ENCODE measurements at places on chromosomes 6 and 20.
A peak's percentile ranks its signal among the peaks of the same experiment; 100 is the strongest.

DNA sequence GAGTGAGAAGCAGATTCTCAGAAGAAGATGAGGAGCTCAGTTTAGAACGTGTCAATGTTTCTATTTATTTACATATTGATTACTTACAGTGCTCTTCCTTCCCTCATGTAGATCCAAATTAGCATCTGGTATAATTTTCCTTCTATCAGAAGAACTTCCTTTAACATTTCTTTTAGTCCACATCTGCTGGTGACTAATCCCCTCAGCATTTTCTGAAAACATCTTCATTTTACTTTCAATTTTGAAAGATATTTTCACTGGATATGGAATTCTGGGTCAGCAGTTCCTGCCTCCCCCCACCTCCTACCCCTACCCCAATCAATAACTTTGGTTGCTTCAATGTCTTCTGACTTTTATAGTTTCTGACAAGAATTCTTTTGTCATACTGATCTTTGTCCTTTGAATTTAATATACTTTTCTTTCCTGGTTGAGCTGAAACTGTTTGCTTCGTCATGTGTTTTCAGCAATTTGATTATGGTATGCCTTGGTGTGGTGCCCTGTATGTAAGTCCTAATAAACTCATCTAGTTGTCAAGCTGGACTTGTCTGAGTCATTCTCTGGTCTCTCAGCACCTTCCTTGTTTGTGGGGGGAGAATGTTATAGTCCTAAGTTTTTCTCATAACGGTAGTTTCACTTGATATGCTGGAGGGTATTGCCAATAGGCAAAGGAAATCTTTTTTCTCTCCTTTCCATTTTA, 57.0 kb downstream of the SMPDL3A start:
- DNase-seq = no peak

- DNase-seq = no peak
Measured at GRCh38 chr20:46027245-46027853, 1.7 kb upstream of the SLC12A5 start.

DNA sequence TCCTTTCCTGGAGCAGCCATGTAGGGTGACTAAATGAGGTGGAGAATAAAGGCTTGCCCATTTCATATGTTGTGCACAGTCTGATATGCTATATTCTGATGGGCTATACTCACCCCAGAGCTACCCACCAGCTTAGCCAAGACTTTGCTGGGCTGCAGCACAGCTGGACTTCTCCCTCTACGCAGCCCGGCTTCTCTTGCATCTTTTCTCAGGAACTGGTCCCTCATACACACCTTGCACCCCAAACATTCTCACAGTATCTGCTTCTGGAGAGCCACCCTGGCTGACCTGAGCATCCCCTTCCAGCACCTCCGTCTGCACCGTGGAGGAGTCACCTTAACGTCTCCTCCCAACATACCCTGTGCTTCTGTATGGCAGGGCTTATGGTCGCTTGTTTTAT, 150.8 kb upstream of the PMEPA1 start:
- DNase-seq = no peak

DNA sequence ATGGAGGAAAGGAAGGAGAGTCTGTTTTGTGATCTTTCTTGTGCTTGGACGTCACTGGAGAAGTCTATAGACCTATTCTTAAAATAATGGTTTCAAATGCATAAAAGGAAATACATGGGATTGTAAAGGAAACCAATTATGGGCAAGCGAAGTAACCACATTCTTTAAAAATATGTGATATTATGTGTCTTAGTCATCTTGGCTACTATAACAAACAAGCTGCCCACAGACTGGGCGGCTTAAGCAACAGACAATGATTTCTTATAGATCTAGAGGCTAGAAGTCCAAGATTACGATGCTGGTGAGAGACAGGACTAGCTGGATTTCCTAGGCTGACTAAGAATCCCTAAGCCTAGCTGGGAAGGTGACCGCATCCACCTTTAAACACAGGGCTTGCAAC, 49.4 kb upstream of the CD83 start:
- DNase-seq = no peak

DNA sequence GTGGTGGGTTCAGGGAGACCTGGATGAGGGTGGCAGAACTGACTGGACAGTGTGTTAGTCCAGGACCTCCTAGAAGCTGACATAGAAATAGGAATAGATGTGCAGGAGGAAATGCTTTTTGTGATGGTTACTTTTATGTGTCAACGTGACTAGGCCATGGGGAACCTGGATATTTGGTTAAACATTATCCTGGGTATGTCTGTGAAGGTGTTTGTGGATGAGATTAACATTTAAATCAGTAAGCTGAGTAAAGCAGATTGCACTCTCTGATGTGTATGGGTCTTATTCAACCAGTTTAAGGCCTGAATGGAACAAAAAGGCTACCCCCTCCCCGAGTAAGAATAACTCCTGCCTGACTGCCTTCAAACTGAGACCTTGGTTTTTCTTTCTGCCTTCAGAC, 219.3 kb downstream of the DHX35 start:
- DNase-seq = no peak

- no peak for DNase-seq
Measured at GRCh38 chr6:121216928-121217327, 117.4 kb downstream of the TBC1D32 start.

- DNase-seq = no peak
Measured at GRCh38 chr20:2987861-2988260, 55.6 kb upstream of the GNRH2 start.

GRCh38 chr6:37971711-37972390, 152.3 kb downstream of the ZFAND3 start:
- DNase-seq = no peak

GRCh38 chr6:159168536-159169192, 536 bp upstream of the FNDC1 start:
- no peak for DNase-seq

- DNase-seq = no peak
Measured at GRCh38 chr6:105595829-105596228, 192.9 kb upstream of the PREP start.

DNA sequence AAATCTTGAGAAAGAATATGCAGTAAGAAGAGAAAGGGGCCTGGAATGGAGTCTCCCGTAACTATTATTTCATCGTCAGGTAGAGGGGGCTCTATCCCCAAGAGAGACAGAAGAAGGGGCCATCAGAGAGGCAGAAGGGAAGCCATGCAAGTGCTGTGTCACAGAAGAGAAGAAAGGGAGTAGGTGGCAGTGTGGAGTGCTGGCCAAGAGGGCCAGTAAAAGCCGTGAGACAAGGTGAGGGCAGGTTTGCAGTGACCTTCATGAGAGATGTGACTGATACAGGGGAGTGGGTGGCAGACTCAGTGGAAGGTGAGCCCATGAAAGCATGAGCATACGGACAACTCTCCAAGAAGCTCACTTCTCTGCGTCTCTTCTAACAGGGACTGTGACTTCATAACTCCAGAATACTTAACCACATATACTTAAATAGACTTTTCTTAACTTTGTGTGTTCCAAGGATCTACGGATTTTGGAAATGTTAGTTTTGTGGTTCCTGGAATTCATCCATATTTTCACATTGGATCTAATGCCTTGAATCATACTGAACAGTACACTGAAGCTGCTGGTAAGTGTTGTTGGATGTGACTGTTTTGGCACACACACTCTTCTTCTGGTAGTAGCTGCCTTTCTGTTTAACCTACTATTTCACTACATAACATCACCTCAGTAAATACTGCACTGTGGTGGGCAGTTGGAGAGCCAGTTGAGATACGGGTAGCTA, 15.6 kb downstream of the PM20D2 start:
- no peak for DNase-seq

DNA sequence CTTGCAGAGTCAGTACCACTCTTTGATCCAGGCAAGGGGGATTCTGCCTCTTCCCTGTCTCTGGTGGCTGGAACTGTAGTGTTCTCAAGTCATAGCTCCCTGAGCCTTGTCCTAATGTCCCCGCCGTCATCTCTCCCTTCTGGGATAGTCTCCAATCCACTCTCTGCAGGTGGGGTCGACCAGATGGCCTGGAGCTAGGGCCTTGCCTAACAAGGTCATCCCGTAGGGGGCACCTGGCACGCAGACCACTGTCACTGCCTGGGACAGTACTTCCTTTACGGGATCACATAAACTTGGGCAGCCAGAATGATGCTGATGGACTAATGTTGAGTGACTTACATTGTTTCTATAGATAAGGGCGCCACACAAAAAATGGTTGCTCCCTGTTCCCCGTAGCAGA, 118.9 kb upstream of the SLC22A23 start:
- no peak for DNase-seq

DNA sequence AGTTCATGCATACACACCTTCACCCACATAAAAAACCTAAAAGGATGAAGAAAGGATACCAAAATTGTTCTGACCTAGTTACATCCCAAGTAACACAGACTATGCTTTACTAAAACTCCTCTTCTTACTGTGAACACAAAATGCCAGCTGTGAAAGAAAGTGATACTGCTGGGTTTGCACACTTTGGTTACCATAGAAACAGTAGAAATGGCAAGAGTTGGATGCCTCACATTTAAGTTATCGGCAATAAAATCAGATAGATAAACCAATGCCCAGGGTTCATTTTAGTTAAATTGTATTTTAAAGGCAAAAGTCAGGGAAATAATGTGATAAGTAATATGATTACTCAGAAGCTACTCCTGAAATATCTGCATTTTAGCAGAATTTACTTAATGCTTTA, 161.9 kb downstream of the CDK19 start:
- DNase-seq = no peak

GRCh38 chr20:15654208-15654649, 919.0 kb downstream of the KIF16B start:
- DNase-seq = no peak

DNA sequence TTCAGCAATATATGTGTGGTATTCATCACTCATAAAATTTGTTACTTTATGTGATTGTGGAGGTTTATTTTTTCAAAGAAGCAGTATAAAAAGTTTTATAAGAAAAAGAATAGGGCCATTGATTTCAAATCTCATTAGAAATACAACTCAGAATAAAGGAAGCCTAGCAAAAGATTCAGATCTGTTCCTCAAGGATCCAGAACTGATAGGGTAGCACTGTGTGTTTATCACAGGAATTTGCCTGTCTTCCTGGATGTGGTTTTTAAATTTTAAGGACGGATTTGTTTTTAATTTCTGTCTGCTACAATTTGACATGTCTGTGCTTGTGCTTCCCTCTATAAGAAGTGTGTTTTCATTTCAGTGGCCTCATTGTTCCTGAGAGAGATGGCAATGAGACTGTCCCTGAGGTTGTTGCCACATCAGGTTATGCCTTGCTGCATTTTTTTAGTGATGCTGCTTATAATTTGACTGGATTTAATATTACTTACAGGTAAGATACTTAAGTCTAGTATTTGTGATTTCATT, 74.6 kb downstream of the ATRN start:
- DNase-seq = no peak

DNA sequence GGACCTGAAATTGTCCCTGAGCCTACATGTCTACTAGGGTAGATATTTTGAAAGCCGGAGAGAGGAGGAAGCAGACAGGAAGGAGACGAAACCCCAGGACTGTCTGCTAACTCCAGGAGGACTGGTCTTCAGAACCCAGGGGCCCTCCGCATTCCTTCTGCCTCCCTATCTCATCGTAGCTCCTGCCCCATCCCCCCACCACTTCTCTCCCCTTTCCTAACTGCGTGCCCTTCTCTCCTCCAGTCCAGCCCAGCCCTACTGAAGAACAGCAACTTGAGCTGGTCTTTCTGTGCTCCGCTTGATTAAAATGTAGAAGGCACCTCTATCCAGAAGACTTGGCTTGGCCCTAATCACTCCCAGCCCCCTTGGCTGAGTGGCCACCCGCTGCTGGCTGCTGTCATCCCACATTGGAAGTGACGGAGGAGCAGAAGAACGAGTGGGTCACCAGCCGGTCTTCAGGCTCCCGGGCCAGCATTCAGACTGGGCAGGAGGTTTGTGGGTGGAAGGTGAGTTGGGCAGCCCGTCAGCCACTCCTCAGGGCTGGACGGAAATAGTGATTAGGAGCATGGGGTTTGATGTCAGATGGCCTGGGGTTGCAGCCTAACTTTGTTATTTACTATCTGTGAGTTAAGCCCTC, 28.8 kb upstream of the ANGPT4 start:
- no peak for DNase-seq

- DNase-seq = no peak
Measured at GRCh38 chr6:149329529-149329928, 12.0 kb downstream of the TAB2 start.

GRCh38 chr6:27726619-27727023, 185.6 kb downstream of the OR2B2 start:
- DNase-seq = no peak

- peak; percentile 16 for DNase-seq
Measured at GRCh38 chr20:49323622-49324238, 45.9 kb upstream of the ZNFX1 start.

DNA sequence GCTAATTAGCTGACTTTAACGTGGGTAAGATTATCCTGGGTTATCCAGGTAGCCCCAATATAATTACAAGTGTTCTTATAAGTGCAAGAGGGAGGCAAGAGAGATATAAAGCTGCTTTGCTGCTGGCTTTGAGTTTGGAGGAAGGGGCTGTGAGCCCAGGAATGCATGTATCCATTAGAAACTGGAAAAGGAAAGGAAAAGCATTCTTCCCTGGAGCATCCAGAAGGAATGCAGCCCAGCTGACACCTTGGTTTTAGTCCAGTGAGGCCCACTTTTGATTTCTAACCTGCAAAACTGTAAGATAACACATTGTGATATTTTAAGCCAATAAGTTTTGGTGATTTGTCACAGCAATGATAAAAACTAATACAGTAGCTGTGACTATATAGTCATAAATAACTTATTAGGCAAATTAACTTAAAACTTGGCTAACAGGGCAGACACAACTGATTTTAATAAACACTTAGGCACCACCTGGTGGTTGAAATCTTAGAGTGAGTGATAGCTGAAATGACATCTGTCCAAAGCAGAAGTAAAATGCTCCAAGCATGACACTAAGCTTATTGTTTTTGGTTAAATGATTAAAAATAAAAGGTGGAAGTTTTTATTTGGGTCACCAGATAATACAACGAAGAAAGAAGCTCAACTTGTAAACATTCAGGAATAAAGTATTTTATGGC, 35.6 kb downstream of the ADGRF4 start:
- DNase-seq = no peak

- no peak for DNase-seq
Measured at GRCh38 chr6:131581523-131581922, 8.5 kb downstream of the ARG1 start.

GRCh38 chr20:23003077-23003635, 32.0 kb upstream of the SSTR4 start:
- no peak for DNase-seq

- DNase-seq = peak; percentile 65
Measured at GRCh38 chr6:127120787-127121636, 2.5 kb downstream of the RSPO3 start.

- no peak for DNase-seq
Measured at GRCh38 chr6:73796881-73797280, 100.9 kb downstream of the CD109 start.

- DNase-seq = no peak
Measured at GRCh38 chr20:1983301-1983700, 10.6 kb downstream of the PDYN start.

GRCh38 chr6:164528539-164528938, 780.9 kb downstream of the C6orf118 start:
- no peak for DNase-seq

DNA sequence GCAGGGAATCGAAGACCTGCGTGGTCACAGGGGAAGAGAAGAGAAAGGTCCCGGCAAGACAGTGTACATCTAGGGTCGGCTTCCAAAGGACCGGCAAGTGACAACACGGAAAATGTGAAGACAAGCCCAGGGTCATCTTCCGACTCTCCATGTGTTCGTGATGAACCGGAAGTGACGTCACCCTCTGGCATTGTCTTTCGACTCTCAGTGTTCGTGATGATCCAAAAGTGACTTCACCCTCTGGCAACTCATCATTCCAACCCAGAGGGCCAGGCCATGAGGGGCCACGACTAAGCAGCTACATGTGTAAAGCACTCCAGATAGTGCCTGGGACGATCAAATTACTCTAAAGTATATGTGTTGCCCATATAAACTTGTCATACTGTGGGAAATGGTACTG, 290.8 kb downstream of the THBS2 start:
- DNase-seq = no peak
